Glutamatergic neuron (in vitro differentiated cells): ENCODE measurements at places on chromosomes 16 and 17. TPM values are rescaled to one million over a fixed set of nuclear protein-coding genes. Genes with fewer than 3 reads are reported as not detected.

DNA sequence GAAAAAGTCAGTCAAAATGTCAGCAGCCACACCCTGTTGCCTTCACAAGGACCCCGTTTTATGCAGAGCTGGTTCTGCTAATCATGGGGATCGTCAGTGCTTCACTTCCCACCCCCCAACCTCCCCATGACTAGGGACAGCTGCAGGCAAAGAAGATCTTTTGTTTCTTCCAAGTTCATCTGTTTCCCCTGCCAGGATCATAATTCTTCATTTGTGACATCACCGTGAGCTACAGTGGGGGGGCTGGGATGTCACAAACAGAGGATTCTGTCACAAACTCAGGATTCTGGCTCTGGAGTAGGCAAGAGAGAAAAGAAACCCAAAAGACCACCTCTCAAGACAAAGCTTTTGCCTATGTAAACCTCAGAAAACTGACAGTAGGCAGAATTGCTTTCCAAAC is 24.7 kb downstream of the DNAJC7 start:
- DNase-seq, result no peak

DNA sequence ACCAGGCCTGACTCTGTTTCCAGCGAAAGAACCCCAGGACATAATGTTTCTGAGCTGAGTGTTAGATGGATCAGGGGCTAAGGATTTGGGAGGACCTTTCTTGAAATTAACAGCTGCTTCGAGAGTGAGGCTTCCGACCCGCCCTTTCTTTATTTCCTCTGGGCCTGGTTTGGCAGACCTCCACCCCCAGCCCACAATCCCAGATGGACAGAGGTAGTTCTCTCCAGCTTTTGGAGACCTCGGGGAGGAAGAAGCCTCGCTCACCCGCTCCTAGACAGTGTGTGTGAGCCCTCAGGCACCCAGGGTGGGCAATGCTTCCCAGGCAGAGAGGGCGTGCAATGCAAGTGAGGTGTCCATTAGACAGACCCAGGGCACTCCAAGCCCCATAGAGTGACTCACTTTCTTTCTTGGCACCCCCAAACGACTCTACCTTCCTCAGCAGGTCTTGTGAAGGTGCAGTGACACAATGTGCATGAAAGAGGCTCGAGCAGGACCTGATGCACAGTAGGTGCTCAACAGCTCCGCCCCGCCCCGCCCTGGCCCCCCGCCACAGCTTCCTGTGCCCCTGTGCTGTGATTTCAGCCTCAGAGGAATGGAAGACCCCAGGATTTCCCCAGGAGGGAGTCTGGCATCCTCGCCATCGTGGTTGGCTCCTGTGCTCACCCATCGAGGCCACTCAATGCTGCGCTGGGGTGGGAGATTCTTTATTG is 50.7 kb upstream of the TOB1 start:
- DNase-seq, result no peak

DNA sequence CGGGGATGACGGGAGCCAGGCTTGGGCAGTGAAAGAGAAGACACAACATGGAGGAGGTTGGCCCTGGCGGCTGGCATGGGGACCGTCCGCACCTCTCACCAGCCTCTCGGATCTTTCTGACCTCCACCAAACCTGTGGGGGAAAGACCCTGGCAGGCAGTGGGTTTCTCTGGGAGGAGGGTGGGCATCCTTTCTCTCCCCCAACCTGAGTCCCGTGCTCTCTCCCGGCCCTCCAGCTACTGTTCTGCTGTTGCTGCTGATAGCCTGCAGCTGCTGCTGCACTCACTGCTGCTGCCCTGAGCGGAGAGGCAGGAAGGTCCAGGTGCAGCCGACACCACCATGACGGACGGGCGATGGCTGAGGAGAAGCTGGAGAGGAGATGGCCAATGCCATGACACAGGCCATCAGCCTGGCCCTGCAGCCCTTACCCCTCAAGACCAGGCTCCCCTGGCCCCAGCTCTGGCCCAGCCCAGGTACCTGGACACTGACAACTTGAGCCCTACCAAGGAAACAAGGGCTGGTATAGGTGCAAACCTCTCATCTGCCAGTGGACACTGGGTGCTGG is 7.4 kb downstream of the SMIM5 start:
- peak; percentile 16 for DNase-seq

DNA sequence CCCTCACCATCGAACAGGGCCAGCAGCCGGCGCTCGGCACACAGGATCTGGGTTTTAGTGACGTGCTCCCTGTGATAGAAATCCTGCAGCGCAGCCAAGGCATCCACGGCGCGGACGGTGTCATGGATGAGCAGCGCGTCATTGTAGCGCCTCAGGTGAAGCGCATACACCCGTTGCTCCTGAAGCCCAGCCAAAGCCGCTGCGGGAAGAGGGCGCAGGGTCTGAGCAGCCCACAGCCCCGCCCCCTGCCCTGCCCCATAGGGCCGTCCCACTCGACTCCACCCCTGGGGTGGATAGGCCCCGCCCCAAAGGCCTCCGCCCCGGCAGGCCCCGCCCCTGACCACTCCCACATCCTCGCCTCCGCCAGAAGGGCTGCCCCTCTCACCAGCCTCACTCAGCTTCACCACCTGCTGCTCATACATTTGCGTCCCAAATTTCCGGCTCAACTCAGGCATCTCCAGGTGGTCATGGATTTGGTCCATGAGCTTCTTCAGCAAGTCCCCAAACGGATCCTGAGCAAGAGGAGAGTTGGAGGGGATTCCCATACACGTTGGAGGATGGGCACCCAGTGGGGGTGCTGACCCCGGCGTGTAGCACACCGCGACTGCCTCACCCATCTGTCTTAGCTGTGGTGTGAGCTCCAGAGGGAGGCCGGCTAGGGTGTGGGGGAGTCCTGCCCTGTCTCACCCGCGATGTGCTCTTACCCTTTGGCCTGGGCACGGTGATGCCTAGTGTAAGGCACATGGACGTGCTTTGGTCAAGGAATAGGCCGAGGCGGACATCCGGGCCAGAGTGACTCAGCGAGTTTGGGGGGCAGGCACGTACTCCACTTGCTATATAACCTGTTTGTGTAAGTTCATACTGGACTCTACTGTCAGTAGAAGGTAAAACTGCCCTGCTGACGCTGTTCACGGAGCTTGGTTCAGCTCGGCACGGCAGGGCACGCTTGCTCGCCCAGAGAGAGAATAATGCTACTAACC is 4.6 kb downstream of the DHX58 start:
- peak; percentile 95 for DNase-seq

- no peak for DNase-seq
Measured at GRCh38 chr17:78105101-78105500, 23.5 kb downstream of the TMC6 start.

DNA sequence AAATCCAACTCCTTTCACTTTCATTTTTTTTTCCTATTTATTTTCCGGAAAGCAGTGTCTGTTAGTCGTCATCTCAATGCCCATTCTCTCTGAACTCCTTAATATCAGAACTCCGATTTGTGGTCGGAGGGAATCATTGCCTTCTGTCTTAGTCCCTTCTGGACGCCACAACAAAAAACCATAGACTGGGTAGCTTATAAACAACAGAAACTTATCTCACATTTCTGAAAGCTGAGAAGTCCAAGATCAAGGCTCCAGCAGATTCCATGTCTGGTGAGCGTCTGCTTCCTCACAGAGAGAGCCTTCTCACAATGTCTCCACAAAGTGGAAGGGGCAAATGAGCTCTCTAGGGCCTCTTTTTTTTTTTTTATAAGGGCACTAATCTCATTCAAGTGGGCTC is 296.6 kb upstream of the CDH11 start:
- DNase-seq, result no peak

DNA sequence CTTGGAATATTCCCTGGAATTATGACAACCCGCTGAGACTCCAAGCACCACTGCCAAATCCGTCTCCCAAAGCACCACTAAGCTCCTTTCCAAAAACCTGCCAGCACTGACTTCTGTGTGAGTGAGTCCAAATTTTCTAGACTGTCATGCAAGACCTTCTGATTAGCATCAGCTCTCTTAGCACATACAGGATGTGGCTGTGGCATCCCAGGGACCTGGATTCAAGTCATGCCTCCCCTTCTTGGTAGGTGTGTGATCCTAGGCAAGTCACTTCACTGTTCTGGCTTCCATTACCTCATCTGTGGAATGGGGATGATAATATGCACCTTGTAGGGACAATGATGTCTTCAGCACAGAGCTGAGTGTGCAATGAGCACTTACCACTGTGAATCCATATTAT is 38.3 kb upstream of the USP7 start:
- DNase-seq, result no peak

Gene EPX
- total RNA-seq, result not detected

Gene SPATA22
- not detected for total RNA-seq

GRCh38 chr16:11089504-11090124 is 145.2 kb downstream of the CLEC16A start:
- no peak for DNase-seq

Gene MAP3K3
- total RNA-seq, result 54.6 TPM

DNA sequence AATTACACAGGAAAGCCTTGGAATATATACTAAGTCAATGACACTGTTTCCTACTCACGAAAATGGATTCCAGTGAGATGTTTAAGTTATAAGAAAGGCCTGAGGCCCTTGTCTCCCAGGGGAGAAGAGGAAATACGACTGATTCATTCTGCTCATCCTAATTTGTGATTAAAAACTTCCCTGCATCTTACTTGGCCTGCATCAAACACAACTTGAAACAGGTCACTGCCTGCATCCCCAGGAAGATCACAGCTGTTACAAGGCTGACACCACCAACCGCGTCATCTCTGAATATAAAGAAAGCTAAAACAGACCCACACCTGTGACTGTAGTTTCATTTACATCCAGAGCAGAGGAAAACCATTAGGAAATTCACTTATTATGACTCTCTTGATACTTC is 121.9 kb downstream of the DNAH3 start:
- no peak for DNase-seq

- no peak for DNase-seq
Measured at GRCh38 chr16:24145927-24146326, 110.2 kb upstream of the CACNG3 start.

Gene TTYH2
- total RNA-seq, result 121 TPM

Gene CTRL
- 2.8 TPM for total RNA-seq

- no peak for DNase-seq
Measured at GRCh38 chr17:76307966-76308338, at the start of gene QRICH2. TSS of gene QRICH2 (minus strand) at chr17:76308276. CDS start at chr17:76307998, 278 bp downstream.

- no peak for DNase-seq
Measured at GRCh38 chr16:8644211-8645140, 23.0 kb downstream of the METTL22 start.

DNA sequence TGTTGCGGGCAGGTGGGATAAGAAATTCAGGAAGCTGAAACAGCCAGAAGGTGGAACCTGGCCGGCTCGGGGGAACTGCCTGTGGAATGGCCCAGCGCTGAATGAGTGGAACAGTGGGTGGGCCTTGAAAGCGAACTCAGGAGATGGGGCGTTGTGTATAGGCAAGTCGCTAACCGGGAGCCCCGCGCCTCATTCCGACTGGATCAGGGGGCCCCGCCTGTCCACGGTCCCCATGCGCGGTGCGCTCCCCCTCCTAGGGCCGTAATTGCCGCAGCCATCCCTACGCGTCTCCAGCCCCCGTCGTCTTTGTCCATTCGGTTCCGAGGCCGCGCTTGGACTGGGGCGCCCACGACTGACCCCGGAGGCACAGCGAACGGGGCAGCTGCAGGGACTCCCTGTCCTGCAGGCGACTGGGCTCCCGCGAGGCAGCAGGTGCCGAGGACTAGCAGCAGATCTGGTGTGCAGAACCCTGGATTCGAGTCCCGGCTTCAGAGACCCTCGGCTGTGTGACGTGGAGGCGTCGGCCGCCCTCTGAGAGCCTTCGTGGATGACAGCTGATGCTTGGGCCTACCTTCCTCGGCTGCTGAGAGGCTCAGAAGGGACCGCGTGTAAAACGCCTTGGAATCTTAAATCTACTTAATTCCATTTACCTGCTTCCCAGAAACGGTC is 10.9 kb upstream of the CA4 start:
- peak; percentile 17 for DNase-seq

DNA sequence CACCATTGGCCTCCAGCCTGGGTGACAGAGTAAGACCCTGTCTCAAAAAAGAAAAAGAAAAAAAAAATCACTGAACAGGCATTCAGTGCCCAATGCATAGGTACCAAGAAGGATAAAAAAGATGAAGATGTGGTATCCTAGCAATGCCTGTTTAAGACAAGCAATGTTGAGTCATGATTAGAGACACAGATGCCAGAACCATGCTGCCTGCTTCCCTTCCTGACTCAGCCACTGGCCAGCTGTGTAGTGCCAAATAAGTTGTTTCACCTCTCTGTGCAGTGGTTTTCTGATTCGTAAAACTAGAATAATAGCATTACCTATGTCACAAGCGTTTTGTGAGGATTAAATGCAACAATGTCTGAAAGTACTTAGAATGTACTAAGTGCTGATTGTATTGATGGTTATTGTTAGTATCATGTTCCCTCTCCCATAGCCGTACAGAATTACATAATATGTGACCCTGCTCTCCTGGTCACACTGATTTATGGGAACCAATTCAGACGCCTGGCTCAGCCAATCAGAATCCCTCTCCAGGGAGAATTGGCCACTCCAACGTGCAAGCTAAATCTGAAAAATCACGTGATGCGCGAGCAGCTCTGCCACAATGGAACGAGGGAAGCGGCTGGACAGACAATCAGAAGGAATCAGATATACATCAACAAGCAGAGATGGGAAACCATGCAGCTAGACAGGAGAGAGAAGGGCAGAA is 241.9 kb downstream of the SLC39A11 start:
- no peak for DNase-seq

DNA sequence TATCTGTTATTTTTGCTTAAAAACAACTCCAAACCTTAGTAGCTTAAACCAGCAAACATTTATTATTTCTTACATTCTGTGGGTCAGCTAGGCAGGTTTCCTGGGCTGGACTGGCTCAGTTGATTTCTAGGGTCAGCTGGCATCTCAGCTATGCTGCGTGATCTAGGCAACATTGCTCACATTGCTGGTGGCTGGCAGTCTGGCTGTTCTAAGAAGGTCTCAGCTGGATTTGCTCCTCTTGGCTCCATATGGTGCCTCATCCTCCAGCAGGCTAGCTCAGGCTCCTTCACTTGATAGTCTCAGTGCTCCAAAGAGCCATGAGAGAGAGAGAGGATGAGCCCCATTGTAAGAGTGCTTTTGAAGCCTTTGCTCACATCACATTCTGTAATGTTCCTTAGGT is 470.6 kb upstream of the CDH5 start:
- no peak for DNase-seq

Gene KRT39
- total RNA-seq, result not detected

- peak; percentile 69 for DNase-seq
Measured at GRCh38 chr17:8226536-8227237, 16.3 kb upstream of the AURKB start.

GRCh38 chr16:66961914-66962313 is 848 bp downstream of the CES3 start:
- no peak for DNase-seq

Gene ADAP2
- 0.51 TPM for total RNA-seq

Gene ZNF19
- 9.3 TPM for total RNA-seq

- no peak for DNase-seq
Measured at GRCh38 chr17:40956401-40957254, 10.1 kb downstream of the KRT39 start.
